ENCODE measurements at places on chromosomes 4 and X. TPM values are rescaled to one million over a fixed set of nuclear protein-coding genes. Genes with fewer than 3 reads are reported as not detected.

Gene CNKSR2
- total RNA-seq, result 7.5 TPM

- DNase-seq, result peak; percentile 10
These were observed 80.5 kb downstream of the HNRNPD start for GRCh38 chr4:82293304-82293703.

DNA sequence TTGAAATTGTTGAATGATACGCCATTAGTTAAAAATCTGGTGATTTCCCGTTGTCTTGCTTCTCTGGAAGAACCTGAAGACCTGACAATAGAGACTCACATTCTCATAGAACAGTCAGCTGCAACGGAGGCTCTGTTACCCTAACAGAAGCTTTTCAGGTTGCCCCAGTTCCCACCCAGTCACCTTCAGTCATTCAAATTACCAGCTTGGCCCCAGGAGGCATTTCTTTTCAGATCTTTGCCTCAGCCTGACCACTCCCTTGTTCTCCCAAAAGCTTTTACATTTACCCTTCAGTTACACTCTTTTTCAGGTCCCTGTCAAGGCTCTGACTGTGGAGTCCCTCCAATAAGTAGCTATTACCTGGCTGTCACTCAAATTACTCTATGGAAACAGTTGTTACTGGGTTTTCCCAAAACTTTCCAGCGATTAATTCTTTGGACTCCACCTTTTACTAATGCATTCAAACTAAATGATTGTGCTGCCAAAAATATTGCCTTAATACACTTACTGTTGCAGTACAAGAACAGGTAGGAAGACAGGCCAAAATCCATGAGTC, 162.2 kb upstream of the FTHL17 start:
- DNase-seq, result no peak

Gene PAGE3
- not detected for total RNA-seq

- DNase-seq, result no peak
These were observed 577 bp upstream of the PIM2 start for GRCh38 chrX:48919360-48919841.

Gene STATH
- not detected for total RNA-seq

Data from Daoy (cell line).